ENCODE measurements at places on chromosomes 5 and 9. TPM values are rescaled to one million over a fixed set of nuclear protein-coding genes. Genes with fewer than 3 reads are reported as not detected.

- no peak for DNase-seq
Measured at GRCh38 chr5:62167561-62168057, 138.4 kb upstream of the KIF2A start.

DNA sequence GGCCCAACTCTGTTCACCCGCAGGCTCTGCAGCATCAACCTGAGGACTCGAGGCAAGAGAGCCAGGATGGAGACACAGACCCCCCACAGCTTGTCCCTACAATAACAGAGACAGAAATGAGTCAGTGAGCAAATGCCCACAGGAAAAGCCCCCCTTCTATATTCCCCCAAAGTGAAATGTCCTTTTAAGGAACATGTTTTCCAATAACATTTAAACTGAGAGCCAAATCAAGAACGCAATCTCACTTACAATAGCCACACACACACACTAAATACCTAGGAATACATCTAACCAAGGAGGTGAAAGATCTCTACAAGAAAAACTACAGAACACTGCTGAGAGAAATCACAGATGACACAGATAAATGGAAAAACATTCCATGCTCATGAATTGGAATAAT, 49.0 kb downstream of the TEX10 start:
- no peak for DNase-seq

GRCh38 chr5:123455095-123455494, 31.9 kb upstream of the CEP120 start:
- no peak for DNase-seq

GRCh38 chr5:154271936-154272514, 81.5 kb downstream of the GALNT10 start:
- no peak for DNase-seq

- DNase-seq, result no peak
Measured at GRCh38 chr5:178131446-178131996, 707 bp downstream of the RMND5B start.

- no peak for DNase-seq
Measured at GRCh38 chr5:14292766-14293658, 149.9 kb downstream of the TRIO start.

DNA sequence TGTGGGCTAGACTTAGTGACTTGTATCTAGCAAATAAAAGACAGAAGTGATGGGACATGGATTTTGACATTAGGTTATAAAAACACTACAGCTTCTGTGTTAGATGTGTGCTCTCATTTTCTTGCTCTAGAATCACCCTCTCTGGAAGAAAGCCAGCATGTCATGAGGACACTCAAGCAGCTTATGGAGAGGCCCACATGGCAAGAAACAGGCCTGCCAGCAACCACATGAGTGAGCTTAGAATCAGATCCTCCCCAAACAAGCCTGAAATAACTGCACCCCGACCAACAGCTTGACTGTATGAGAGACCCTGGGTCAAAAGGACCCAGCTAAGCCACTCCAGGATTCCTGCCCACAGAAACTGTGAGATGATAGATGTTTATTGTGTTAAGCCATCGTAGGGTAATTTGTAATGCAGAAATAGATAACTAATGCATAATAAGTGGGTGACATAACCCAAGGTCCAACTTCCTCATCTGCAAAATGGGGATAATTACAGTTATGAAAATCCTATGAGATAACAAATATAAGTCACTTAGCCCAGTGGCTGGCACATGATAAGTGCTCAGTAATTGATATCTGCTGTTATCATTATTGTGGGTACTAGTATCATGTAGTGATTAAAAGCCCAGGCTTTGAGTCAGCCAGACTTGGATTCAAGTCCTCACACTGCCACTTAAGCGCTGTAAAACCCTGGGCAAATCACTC, 86.5 kb downstream of the KLHL3 start:
- DNase-seq, result no peak

DNA sequence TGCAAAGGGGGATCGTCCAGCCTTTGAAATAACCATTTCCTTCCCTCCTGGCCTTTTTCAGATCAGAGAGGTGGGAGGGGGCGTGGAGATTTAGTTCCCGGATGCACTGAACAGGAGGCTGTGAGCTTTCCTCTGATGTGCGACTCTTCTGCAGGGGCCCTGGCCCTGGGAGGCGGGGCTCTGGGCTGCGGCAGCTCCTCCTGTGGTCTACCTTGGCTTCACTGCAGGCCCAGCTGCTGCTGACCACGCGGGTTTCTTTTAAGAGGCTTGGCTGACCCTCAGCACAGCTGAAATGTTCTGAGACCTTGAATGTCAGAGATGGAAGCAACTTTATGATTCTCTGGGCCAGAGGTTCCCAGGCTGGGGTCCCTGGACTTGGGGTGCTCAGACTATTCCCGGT, 27.0 kb upstream of the COL15A1 start:
- DNase-seq, result peak; percentile 53

DNA sequence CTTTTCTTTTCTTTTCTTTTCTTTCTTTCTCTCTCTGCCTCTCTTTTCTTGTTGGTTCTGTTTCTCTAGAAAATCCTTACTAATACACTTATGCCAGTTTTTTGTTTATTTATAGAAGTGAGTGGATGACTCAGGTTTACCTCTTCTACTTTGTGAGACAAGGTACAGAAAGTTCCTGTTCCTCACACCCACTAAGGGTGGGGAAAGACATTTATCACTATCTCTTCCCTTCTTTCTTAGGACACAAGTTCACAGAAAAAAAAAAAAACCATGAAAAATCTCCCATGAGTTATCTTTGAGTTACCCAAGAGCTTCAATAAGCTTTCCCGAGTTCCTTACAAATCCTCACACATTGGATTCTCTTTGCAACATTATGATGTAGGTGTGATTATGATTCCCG, 60.9 kb upstream of the CD180 start:
- no peak for DNase-seq

DNA sequence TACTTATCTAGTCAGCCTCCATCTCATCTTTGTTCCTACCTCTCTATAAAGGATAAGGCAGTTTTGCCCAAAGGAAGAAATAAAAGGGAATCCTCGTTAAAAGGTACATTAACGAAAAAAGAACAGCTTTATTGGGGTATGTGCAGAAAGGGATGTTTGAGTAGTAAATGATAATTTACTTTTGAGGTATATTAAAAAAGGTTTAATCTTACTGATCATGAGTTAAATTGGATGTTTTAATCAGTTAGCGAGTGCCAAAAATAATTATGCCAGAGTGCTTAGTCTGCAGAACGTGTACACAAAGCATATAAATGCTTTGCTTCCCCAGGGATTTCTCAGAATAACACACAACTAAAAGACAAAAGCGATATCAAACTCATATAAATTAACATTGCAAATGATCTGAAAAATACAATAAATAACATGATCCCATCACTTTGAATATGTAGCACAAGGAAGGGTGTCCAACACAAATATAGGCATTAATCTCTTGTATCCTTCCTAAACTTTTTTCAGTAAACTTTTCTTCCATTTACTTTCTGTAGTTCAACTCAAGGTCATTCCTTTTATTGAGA, 865.0 kb downstream of the NR2F1-AS1 start:
- DNase-seq, result no peak

- no peak for DNase-seq
Measured at GRCh38 chr5:141002605-141002965, 36.3 kb downstream of the PCDHAC2 start.

- DNase-seq, result no peak
Measured at GRCh38 chr5:133977161-133977787, 8.8 kb upstream of the C5orf15 start.

GRCh38 chr9:70395652-70396051, 18.8 kb downstream of the KLF9 start:
- DNase-seq, result no peak

GRCh38 chr9:74556685-74557084, 59.5 kb downstream of the RORB start:
- no peak for DNase-seq

DNA sequence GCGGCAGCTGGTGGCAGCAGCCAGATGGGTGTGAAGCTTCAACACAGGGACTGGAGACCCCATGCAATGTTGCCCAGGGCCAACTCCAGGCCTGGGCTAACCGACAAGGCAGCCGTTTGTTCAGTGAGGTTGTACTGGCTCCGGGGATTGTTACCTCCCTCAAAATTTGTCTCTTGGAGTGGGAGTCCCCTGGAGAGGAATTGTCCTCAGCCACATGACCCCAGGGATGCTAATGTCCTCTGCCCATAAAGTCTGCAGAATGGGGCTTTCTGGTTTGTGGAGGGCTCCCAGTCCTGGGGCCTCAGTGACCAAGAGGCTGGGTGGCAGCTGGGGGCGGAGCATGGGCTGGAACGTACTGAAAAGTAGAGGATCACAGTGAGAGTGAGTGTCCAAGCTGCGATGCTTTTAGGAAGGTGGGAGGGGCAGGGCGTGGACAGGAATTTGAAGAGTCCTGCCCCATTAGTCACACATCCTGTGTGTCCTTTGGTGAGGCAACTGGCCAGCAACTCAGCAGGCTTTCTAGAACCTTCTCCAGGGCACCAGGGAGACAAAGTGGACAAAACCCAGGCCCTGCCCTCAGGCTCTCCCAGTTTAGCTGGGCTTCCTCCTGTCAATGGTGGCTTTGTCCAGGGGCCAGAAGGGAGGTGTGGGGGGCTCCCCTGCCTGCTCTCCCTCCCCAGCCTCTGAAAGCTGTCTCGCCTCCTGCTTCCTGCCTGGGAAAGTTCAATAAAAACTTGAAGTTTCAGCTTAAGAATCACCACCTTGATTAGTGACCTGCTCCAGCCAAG, 114.0 kb downstream of the NSG2 start:
- no peak for DNase-seq

- no peak for DNase-seq
Measured at GRCh38 chr9:37926737-37927118, 22.8 kb upstream of the SLC25A51 start.

GRCh38 chr9:110121170-110121569, 86.8 kb downstream of the C9orf152 start:
- DNase-seq, result no peak

The RPS23 gene
- 2,573 TPM for polyA plus RNA-seq

The C5orf34 gene
- 8.4 TPM for polyA plus RNA-seq

The SCGB3A2 gene
- 0.73 TPM for polyA plus RNA-seq

The MARCHF3 gene
- 8.0 TPM for polyA plus RNA-seq

The PROB1 gene
- polyA plus RNA-seq, result 2.4 TPM

The ARL14EPL gene
- not detected for polyA plus RNA-seq

The MRPS30 gene
- polyA plus RNA-seq, result 79.1 TPM

The PTAR1 gene
- polyA plus RNA-seq, result 65.9 TPM

Data from left kidney (tissue), 8 donors.